Sigmoid colon (tissue), 7 donors: ENCODE measurements at places on chromosomes 6 and 20. TPM values are rescaled to one million over a fixed set of nuclear protein-coding genes. Genes with fewer than 3 reads are reported as not detected.

PGC gene
- not detected for total RNA-seq

RIN2 gene
- total RNA-seq = 73.7 TPM

CDH26 gene
- total RNA-seq = 5.5 TPM

MUC21 gene
- not detected for total RNA-seq

SLC22A2 gene
- 0.99 TPM for total RNA-seq

TRIM15 gene
- total RNA-seq = 0.28 TPM

HECA gene
- 33.5 TPM for total RNA-seq

RBBP9 gene
- 11.1 TPM for total RNA-seq

CCN2 gene
- 179 TPM for total RNA-seq

SLC22A3 gene
- total RNA-seq = 26.3 TPM

ADGRF5 gene
- total RNA-seq = 10.0 TPM

LHFPL5 gene
- 0.27 TPM for total RNA-seq
